Fibroblast of upper back skin (primary cell): ENCODE measurements at places on chromosomes 7 and 10.

DNA sequence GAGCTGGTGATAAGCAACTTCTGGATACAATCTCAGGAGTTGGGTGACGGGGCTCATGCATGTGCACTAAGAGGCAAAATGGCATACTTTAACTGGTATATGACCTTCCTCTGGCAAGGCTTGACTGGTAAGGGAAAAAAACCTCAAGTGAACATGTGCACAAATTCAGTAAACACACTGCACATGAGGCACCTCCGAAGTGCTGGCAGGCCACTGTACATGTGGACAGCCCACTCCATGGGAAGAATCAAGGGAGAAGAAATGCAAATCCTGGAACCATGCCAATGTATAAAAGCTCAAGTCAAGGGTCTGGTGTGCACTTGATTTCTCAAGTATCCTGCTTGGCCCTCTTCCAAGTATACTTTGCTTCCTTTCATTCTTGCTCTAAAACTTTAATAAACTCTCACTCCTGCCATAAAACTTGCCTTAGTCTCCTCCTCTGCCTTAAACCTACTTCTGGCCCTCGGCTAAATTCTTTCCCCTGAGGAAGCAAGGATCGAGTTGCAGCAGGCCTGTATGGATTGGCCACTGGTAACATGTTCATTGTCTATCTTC, 167.2 kb downstream of the RAMP3 start:
- DNase-seq, result no peak

DNA sequence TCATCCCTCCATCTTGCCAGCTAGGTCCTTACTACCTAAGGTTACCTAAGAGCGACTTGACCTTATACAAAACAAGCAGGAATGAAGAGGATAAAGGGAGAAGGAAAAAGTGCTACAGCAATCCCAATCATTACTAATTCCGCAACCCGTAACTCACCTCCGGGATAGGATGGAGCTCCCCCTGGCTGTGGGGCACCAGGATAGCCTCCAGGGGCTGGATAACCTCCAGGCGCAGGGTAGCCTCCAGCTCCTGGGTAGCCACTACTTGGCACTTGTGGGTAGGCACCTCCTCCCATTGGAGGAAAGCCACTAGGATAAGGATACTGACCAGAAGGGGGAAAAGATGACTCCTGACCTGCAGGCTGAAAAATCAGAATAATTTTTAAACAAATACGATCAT, 15.8 kb downstream of the ANXA7 start:
- DNase-seq, result no peak

GRCh38 chr7:125059861-125060456, 130.3 kb upstream of the POT1 start:
- DNase-seq, result peak; percentile 7

DNA sequence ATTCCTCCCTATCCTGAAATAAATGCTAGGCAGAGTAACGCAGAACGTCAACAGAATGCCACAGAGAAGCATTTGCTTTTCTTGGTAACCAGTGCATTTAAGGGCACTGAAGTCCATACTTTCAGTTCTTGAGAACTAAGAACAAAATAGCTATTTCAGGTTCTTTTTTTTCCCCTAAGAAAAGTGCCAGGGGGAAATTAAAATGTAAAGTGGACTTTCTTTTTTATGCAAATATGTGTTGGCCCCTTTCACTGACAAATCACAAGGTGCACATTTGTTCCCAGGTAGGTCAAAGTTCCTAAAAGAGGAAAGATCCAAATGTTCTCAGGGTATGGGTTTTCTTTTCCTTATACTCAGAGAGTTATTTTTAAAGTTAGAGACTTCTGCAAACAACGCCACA, 151.5 kb downstream of the HPSE2 start:
- DNase-seq, result no peak

DNA sequence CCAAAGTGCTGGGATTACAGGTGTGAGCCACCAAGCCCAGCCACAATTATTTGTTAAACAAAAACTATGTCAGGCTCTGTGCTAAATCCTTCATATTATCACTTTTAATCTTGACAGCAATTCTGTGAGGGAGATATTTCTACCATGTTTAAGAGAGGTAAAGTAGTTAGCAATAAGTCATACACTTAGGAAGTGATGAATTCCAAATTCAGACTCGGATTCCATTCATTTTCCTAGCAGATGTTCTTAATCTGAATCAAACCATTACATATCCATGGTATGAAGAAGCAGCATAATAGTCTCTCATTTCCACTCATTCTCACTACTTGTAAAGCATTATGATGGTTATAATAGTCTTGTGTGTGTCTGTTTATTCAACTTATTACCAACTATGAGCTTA, 2.9 kb upstream of the CD36 start:
- DNase-seq, result peak; percentile 85

DNA sequence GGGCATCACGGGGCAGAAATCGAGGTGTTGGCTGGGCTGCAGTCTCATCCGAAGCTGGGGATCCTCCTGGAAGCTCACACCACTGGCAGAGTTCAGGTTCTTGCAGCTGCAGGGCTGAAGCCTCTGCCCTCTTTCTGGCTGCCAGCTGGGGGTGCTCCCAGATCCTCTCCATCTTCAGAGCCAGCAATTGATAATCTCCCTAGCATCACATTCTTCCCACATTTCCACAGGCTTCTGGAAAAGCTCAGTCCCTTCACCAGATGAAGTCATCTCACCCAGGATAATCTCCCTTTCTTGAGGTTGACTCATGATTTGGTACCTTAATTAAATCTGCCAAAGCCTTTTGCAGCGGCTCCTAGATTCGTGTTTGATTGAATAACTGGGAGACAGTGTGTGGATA, 55.2 kb downstream of the NRP1 start:
- DNase-seq, result peak; percentile 54
